Activated gamma-delta T cell treated with anti-CD3 and anti-CD28 coated beads, Interleukin-2, amount 50 U/mL, for 16 hours (primary cell): ENCODE measurements at places on chromosomes 7 and 10.

- DNase-seq: no peak
These were observed 14.7 kb downstream of the NODAL start for GRCh38 chr10:70426823-70427222.

DNA sequence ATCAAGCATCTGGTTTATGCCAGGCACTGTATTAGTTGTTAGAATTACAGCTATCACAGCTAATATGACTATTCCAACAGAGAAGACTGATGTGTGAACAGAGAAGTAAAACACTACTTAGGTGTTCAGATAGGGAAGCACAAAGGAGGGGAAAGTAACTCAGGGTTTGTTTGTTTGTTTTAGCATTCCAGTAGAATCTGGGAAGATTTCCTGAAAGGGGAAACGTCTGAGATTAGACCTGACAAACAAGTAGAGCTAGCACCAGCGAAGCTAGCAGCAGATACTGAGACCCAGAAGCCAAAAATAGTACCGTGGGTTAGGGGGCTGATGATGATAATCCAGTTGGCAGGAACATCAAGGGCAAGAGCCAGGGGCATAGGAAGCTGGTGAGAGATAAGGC is 28.8 kb upstream of the KLHL7 start:
- DNase-seq: no peak

DNA sequence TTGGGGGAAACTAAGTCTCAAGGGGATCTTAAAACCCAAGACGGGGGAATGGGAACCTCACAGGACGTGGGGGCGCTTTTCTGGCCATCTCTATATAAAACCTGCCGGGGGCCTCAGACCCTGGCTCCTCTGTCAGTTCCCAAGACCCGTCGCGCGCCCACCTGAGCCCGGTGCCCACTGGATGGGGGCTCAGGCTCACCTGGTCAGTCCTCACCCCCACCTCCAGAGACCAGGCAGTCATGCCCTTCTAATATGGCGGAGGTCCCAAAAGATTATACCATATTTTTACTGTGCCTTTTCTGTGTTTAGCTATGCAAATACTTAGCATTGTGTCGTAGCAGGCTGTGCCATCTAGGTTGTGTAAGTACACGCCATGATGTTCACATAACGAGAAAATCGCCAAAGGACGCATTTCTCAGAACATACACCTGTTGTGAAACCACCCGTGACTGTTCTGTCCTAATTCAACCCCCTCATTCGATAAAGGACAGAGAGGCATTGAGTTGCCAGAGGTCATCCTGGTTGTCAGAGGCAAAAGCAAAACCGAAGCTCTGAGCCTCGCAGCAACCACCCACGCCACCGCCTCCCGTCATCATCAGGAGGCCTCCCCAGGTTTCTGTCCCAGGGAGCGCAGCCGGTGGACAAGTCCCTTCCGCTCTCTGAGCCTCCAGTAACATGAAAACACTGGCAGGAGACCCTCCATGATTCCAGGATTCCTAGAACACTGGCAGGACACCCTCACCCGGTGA is 28.9 kb downstream of the OAT start:
- no peak for DNase-seq

GRCh38 chr10:108894402-108895301 is 1028.7 kb downstream of the XPNPEP1 start:
- DNase-seq: no peak

DNA sequence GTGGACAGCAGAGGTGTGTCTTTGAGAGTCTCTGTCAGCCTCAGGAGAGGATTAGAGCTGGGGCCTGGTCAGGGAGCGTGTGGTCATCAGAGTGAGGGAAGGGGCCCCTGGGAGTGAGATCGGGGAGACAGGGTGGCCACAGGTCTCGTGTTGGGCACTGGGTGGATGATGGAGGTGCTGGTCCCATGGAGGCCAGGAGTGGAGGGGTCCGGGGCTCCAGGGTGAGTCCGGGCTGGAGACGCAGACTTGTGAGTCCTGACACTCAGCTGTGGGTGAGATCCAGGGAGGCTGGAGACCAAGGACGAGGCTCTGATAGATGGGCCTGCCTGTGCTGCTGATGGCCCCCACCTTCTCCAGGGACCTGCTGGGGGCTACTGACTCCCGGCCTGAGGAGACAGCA is 88.6 kb downstream of the DYNC2I1 start:
- no peak for DNase-seq

DNA sequence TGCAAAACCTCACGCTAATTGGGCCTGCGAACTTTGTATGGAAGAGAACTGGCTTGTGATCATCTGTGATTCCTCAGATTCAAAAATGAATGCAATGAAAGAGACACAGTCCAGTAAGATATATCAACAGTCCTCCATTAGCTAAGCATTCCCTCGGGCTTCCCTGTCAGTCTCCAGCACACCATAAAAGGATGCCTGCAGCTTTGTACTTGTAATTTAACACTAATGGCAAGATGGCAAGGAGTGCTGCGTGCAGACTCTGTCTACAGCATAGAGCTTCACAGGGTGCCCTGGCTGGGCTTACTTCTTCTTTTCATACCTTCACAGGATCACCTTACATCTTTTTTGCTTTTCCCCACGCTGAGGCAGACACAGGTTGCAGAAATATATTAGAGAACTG is 200.0 kb downstream of the GFRA1 start:
- no peak for DNase-seq

GRCh38 chr7:49089717-49090116 is 165.4 kb downstream of the CDC14C start:
- no peak for DNase-seq

DNA sequence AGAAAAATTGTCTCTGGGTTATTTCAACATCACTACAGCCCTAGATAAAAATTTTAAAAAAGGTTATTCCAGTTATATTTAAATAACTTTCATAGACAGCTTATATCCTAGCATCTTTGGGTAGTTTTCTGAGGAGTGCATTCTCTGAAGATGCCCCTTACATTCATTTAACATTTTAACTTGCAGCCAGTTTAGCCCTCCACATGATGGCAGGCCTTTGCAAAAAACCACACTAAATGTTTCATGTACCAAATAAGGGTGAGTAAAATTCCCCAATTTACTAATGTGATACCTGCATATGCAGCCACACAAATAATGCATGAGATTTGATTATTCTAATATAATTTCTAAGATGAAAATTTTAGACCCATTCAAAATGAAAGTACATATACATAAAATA is 108.4 kb upstream of the ZWINT start:
- no peak for DNase-seq

- DNase-seq: no peak
These were observed 4.8 kb downstream of the KLF6 start for GRCh38 chr10:3780021-3780770.

DNA sequence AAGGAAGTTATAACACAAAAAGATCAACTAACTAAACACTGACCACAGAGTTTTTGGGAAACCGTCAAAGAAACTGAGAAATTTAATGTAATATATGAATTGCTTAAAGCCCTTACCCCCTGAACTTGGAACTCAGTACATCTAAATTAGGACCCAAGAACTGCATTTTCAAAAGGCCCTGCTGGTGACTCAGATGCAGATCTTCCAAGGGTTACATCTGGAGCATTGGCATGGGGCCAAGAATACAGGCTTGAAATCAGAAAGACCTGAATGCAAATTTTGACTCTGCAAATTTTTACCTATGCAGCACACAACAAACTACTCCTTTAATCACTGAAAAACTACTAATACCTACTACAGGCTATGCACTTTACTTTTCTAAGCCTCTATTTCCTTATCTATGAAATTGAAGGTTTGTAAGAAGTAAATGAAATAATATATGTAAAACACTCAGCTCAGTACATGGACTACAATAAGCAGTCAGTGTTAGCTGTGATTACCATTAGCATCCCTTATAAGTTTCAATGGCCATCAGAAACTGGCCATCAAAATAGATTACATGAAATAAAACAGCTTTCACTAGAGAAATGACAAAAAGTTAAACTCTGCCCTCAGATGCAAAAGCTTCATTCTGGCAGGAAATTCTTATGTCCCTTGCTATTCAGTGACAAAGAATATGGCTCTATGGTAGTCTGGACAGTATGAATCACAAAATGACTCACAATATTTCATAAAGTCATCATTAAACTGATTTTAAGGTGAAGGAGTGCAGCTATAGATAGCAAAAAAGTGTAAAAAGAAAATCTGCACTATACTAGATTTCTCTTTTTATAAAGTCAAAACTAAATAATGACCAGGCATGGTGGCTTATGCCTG is 43.6 kb downstream of the NSUN6 start:
- no peak for DNase-seq

- DNase-seq: no peak
These were observed 5.0 kb downstream of the CD36 start for GRCh38 chr7:80643336-80643915.

DNA sequence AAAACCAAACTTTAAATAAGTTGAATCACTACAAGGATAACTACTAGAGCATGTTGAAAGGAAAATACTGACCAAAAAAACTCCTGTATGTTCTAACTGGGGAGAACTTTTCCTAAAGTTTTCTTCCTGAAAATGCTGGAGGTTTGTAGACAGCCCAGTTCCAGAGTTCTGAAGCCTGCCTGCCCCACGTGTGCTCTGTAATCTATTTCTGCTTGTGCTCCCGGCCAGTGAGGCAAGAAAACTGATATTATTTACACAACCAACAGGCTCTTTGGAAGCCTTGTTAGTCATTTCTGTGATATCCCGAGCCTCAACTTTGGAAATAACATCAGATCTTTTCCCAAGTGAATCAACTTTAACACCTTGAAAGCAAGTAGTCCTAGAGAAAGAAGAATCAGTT is 46.7 kb downstream of the ZFAND4 start:
- DNase-seq: no peak

GRCh38 chr7:102119925-102120324 is 166.7 kb upstream of the SH2B2 start:
- DNase-seq: no peak

DNA sequence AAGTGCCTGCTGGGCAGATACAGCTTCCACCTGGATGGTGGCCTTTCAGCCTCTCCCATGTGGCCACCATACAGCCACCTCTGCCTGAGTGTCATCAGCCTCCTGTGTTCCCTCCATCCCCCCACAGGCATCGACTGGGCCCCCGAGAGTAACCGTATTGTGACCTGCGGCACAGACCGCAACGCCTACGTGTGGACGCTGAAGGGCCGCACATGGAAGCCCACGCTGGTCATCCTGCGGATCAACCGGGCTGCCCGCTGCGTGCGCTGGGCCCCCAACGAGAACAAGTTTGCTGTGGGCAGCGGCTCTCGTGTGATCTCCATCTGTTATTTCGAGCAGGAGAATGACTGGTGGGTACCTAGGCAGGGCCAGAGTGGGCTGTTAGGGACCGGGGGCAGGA is 13.4 kb downstream of the ARPC1B start:
- DNase-seq: no peak

DNA sequence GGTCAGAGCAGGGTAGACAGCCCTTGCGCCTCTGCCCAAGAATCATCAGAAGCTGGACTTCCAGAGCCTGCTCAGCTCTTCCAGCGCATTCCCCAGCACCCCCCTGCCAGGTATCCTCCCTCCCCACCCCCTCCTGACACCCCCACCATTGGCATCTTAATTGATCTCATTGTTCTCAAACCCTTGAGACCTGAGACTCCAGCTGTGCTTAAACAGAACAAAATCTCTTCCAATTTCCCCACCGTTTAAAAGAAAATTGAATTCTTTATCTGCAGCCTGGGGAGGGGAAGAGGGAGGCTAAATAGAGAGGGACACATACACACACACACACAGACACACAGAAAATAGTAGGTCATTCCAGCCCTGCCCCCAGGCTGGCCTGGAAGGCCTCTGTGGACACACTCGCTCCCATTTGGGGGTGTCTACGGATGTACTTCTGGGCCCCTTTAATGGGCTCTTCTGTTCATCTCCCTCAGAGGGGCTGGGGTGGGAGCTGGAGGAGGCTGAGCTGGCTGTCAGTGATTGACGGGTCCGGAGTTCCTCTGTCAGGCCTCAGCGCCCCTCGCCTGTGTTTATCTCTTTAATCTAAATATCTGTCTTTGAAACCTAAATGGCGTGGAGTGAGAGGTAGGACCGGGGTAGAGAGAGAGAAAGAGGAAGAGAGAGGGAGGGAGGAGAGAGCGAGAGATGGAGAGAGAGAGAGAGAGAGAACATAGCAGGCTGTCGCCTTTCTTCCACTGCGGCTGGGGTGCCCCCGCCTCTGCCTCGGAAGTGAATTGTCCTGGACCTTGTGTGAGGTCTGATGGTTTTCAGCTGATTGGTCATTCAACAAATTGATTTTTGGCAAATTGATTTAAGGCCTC is 61.7 kb downstream of the C10orf105 start:
- no peak for DNase-seq

GRCh38 chr7:121180436-121181063 is 148.2 kb upstream of the WNT16 start:
- no peak for DNase-seq

- DNase-seq: no peak
These were observed 214.2 kb downstream of the WDR11 start for GRCh38 chr10:121065330-121065729.

GRCh38 chr7:107090457-107090856 is 46.0 kb downstream of the PRKAR2B start:
- DNase-seq: no peak

DNA sequence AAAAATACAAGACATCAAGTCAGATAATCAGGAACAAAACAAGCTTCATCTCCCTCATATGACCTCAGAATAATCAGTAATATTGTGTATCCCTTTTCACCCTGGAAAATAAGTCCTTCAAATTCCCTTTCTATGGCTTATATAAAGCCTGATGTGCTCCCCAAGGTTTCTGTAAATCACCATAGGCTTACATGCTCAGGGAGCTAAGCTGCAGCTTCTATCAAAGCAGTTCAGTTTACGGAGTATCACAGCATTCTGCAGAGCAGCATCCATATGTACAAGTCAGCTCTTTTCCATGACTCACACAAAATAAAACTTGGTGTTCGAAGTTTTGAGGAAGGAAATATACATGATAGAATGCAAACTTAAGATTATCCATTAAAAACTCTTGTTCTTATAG is 225.6 kb downstream of the LRRTM3 start:
- no peak for DNase-seq

DNA sequence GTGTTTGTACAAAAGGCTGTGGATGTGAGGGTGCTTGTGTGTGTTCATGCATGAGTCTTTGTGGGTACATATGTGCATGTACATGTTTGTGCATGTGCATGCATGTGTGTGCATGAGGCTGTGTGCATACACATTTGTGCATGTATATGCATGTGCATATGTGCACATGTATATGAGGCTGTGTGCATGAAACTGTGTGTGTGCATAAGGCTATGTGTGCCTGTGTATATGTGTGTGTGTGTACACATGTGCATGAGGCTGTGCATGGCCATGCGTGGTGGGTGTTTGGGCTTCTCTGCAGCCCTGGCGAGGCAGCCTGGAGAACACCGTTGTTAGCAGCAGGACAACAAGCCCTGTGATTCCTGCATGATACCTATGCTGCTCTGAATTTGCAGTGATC is 207.7 kb upstream of the ADCY1 start:
- no peak for DNase-seq

GRCh38 chr7:109386959-109387358 is 817.3 kb downstream of the DNAJB9 start:
- no peak for DNase-seq
